GM19239 (cell line): ENCODE measurements at places on chromosomes 16 and 17.
A peak's percentile ranks its signal among the peaks of the same experiment; 100 is the strongest.

- DNase-seq: no peak
Observed at GRCh38 chr17:64607862-64608565, 54.1 kb downstream of the SMURF2 start.

DNA sequence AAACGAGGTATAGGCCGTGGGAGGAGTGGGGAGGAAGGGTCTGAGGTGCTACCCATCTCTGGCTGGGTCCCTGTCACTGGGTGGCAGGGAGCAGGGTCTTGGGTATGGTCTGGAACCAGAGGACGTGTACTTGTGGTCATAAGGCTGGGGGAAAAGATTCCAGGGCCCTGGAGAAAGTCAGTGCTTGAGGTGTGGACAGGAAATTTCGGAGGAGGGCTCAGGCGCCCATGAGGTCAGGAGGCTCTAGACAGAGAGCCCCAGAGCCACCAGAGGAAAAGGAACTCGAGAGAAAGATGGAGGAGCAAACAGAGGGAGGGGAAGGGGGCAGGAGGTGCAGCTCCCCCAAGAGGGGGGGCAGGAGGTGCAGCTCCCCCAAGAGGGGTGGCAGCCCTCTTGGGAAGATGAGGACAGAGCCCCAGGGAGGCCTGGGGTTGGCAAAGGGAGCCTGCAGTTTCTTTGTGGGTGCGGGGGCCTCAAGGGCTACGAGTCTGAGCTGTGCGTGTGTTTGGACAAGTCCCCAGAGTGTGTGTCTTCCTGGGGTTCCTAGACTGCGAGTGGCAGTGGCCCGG, 683 bp upstream of the SLC7A6 start:
- DNase-seq: no peak

GRCh38 chr17:15247891-15248529, 17.1 kb downstream of the PMP22 start:
- no peak for DNase-seq

DNA sequence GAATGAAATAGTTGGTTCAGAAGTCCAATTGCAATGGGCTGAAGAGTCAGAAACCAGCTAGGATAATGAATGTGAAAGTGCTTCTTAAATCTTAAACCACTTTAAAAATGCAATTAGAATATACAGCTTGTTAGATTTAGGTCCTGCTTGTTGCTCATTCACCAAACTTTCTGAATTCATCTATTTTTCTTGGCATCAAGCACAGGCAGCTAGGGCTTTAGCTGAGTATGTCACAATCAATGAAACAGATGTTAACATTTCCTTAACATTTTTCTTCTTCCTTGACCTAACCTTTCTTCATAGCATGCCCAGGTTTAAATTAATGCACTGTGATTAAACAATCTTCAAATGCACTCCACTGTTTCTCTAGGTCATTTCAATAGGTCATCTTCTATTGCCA, 14.4 kb downstream of the KIF2B start:
- DNase-seq: no peak

- DNase-seq: no peak
Observed at GRCh38 chr16:27365142-27366089, 36.6 kb upstream of the IL21R start.

DNA sequence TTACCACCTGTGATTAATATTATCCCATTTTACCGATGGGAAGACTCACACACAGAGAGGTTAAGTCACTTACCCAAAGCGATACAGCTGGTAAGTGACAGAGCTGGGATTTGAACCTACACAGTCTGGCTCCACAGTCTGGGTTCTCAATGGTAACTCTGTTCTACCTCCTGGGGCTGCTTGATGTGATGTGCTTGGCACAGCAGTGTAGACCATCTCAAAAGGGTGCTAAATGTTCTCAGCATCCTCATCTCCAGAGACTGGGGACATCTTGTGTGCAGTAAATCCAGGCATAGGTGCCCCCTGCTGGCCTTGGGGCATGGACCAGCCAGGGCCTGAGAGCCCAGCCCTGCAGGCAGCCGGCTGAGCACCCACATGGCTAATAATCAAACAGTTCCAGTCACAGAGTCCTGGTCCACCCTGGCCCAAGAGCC, 15.4 kb upstream of the KATNB1 start:
- DNase-seq: peak; percentile 34

GRCh38 chr17:79192503-79193351, 118.1 kb downstream of the ENGASE start:
- no peak for DNase-seq

- no peak for DNase-seq
Observed at GRCh38 chr17:54009502-54009901, 186.8 kb downstream of the KIF2B start.

DNA sequence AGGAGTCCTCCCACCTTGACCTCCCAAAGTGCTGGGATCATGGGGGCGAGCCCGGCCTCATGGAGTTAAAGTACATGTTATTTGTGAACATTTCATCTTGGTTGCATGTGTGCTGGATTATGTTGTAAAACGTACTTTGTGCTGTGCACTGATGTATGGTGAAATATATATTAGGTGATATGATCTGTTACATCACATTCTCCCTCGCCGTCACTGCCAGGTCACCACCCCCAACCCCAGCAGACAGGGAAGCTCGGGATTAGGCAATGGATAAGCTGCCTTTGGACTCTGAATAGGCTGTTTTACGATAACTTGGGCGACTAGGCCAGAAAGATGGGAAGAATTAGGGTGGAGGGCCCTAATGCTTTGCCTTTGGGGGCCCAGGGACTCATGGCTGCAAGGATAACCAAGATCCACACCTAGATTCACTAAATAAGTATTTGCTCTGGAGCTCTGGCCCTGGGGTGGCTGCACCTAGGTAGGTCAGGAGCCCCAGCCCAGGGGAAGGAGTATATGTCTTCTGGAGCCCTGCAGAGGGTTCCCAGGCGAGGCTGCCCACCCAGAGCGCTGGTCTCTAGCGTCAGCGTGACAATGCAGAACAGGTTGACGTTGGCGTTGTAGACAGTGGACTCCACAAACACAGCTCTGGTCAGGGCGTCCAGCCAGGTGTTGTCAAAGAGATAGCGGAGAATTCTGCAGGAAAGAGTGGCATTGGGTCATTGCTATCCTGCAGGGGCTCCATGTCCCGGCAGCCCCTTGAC, 27.1 kb upstream of the GCSH start:
- no peak for DNase-seq

- peak; percentile 46 for DNase-seq
Observed at GRCh38 chr17:82603981-82604448, 44.2 kb downstream of the WDR45B start.

DNA sequence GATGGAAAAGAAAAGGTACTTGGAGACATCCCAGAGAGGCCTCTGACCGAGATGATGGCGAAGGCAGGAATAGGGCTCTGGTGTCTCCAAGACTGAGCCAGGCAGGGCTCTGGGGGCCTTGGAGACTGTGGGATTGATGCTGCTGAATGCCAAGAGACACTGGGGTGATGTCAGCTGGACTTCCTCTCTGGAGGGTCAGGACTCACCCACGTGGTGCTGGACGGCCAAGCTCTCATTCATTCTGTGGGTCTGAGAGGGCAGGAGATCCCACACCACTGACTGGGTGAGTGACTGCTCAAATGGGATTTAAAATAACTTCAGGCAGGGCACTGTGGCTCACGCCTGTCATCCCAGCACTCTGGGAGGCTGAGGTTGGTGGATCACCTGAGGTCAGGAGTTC, 64.8 kb downstream of the NT5M start:
- no peak for DNase-seq

DNA sequence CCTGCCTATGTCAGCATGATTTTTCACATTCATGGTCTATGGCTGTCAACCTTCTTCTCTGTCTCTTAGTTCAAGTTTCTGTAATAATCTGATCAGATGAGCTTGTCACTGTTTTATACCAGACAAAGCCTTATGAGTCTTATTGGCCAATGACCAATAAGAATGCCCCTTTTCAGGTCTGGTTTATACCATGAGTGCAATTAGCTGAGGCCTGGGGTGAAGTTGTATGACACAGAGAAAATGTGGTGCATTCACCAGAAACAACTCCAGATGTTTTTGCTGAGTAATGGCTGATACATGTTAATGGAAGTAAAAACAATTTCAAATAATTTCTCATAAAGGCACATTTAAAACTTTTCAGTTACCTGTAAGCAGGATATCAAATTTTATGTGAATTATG, 218.6 kb upstream of the CDH8 start:
- DNase-seq: no peak

GRCh38 chr17:48048384-48049126, 396 bp downstream of the NFE2L1 start:
- no peak for DNase-seq

DNA sequence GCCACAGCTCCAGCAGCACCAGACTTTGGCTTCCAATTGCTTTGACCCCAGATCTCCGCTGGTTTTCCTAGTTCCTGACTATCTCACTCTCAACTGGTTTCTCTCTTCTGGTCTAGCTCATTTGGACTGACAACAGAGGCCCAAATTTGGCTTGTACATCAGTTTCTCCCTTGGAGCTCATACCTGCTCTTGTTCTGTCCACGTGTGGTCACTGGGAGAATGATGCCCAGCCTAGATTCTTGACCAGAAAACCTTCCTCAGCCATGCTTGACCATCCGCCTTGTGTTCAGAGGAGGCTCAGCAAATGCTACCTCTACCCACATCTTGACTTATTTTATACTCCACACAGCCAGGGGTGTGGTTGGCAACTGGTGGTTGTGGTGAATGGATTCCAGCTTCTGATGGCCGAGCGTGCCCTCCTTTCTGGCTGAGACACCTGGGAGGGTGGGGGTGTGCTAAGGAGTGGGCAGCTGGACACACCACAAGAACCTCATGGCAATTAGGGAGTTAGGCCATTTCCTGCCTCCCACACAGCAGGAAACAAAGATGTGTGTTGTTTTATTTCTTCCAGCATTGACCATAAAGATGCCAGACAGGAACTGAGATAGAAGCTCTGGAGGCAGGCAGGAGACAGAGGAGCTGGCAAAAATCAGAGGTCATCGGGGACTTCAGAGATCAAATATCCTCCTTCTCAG, 93.8 kb upstream of the FAM20A start:
- no peak for DNase-seq

GRCh38 chr16:27476240-27476639, 73.5 kb downstream of the GTF3C1 start:
- DNase-seq: no peak

- no peak for DNase-seq
Observed at GRCh38 chr17:6554342-6554741, 2.0 kb downstream of the PITPNM3 start.

DNA sequence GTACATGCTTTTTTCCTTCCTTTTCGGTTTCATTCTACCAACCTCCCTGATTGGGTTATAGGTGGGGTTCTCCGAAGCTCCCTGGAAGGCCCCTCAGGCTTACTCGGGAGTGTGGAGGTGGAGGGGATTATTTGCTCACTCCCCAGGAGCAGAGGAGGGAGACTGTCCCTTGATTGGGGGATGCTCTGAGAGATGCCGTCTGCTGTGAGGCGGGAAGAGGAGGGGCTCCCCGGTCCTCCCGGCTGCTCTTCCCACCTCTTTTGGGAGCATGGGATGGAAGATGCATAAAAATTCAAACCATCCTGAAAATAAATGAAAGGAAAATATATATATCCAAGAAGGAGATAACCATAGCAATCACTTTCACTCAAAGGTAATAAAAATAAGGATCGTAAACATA, 16.1 kb upstream of the RPTOR start:
- no peak for DNase-seq

DNA sequence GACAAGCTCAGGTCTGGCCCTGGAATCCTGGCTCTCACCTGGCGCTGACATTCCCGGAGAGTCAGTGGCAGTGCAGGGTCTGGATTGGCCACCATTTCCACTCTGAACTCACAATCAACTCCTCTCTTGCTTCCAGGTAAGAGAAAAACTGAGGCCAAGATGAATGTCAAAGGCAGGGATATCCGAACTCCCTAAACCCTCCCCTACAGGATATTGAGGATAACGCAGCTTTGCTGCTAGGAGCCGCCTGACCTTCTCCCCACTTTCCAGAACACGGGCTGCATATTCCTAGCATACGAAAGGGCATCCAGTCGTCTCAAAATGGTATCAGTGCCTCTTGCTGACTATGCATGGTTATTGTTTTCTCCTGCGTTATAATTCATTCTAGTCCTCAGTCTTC, 473.4 kb downstream of the SOX9 start:
- no peak for DNase-seq

DNA sequence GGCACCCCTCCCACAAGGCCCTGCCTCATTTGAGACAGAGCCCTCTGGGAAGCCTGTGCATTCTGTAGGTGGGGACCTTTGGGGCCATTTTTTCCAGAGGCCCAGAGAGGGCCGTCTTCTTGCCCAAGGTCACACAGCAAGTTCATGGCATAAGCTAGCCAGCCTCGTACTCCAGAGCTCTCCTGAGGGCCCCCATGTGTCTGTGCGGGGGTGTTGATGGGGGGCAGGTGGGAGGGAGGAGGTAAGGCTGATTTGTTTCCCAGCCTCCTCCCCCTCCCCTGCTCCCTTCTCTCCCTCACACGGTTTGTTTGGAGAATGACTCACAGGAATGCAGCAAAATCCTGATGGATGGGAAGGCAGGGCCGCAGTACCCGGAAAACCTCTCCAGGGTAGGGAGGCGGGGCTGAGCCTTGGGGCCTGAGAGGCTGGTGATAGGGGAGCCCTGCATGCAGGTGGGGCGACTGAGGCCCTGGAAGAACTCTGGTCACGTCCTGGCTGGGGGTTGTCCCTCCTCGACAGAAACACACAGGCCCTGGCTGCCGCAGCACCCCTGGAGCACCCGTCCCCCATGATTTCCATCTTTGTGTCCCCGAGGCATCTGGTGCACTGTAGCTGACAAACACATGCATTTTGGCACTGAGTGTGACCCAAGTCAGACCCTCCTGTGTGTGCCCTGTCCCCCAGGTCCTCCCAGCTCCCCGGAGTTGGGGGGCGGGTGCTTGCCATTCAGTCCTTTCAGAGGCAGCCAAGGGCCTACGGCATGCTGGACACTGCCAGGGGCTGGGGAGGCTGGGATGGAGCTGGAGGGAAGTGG, 29.7 kb downstream of the RAI1 start:
- DNase-seq: no peak

DNA sequence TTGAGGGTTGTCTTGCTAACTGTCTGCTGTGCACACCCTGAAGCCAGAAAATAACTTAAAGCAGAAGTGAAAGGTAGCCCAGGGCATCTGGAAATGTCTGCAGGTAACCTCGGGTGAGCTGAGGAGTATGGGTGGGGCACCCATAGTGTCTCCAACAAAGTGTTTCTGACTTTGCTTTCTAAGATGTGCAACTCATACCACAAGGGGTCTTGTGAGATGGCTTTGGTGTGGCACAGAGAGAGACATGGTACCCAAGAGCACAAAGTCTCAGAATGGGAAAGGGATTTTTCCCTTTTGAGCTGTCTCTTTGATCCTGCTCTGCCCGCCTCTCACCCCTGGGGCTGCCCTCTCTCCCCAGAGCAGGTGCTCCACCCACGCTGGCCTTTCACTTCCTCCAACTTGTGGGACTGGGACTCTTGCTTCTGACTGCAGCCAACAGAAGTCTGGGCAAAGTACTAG, 6.9 kb downstream of the CHD9 start:
- DNase-seq: no peak

- DNase-seq: no peak
Observed at GRCh38 chr17:17051380-17051779, 9.1 kb downstream of the MPRIP start.

- no peak for DNase-seq
Observed at GRCh38 chr17:73297934-73298861, 13.6 kb downstream of the CDC42EP4 start.

GRCh38 chr16:57609541-57610401, 18.7 kb upstream of the ADGRG1 start:
- DNase-seq: peak; percentile 61
